Muscle of arm (tissue), 14 donors: ENCODE measurements at places on chromosomes 3 and 15. TPM values are rescaled to one million over a fixed set of nuclear protein-coding genes. Genes with fewer than 3 reads are reported as not detected.

DNA sequence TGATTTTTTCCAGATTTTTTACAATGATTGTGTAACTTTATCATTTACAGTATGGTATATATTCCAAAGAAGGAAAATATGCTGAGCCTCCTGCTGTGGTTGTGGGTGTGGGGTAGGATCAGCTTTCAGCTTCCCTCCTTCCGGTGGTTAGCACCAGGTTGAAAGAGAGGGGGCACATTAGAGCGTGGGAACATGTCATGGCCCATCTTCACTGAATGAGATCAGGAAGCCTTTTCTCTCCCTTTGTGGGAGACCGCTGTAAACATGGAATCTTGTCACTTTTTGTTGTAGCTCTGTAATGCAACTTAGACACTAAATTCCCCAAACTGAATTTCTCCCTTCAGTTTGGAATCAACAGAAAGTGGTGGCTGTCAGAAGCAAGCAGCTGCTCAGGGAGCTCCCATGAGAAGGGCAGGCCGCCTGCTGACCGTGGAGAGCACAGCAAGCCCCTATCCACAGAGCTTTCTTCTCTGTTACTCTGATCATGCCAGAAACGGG is 86.7 kb upstream of the LIMD1 start:
- peak; percentile 35 for DNase-seq

DNA sequence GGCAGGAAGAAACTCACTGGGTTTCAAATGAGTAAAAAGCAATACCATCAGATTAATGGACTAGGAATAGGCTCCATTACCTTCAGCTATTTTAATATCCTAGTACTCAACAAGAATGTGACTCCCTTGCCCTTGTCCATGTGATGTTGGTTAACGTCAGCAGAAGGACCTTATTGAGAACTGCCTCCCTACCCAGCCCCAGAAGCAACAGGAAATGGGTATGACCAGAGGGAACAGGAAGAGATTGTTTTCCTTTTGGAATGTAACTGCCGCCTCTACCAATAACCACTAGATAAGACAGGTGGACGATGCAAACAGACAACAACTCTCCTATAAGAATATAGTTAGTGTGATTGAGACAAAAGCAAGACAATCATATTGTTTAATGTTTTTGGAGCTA is 10.4 kb upstream of the MME start:
- DNase-seq = no peak

DNA sequence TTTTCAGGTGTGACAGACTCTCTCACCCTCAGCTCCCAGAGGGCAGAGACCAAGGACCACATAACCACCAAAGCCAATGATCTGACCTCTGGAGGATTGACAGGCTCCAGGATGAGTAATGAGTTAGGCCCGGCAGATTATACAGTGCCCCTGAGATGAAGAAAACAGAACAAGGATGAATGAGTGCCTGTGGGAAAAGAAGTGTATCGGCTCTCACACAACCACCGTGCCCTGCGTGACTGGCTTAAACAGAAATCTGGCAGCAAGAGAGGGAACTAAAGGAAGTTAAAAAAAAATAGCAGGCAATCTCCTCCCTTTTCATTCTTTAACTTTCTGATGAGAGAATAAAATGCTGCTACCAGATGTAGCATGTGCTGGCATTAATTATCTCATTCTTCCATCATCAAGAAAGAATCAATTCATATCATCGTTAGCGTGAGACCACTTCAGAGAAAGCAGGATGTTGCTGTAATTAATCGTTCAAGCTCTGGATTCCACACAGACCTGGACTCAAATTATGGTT is 227.5 kb upstream of the COL8A1 start:
- DNase-seq = no peak

CDHR4 gene
- polyA plus RNA-seq = not detected

POPDC2 gene
- polyA plus RNA-seq = 18.5 TPM

- DNase-seq = peak; percentile 85
Measured at GRCh38 chr15:57146506-57147201, 228.2 kb downstream of the TCF12 start.

DNA sequence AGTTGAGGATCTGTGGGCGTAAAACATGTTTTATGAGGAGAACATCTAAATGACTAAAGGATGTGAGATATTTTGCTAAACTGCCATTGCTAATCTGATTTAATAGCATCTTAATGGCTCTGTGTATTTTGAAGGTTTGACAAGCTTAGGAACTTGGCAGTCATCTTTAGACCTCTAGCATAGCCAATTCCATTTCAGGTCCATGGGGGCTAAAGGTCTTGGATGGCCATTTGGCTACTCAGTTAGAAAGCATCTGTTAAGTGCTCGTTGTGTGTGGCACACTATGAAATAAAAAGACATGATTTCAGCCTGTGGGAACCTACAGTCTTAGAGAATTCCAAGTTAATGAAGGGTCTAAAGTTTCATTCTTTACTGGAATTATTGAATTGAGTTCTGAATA is 236.2 kb downstream of the IL5RA start:
- no peak for DNase-seq

DNA sequence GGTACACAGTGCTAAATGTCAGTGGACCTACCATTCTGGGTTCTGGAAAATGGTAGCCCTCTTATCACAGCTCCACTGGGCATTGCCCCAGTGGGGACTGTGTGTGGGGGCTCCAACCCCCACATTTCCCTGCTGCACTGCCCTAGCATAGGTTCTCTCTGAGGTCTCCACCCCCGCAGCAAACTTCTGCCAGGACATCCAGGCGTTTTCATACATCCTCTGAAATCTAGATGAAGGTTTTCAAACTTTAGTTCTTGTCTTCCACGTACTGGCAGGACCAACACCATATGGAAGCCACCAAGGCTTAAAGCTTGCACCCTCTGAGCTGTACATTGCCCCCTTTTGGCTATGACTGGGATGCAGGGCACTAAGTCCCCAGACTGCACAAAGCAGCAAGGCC is 788.2 kb upstream of the ALCAM start:
- DNase-seq = no peak

DNA sequence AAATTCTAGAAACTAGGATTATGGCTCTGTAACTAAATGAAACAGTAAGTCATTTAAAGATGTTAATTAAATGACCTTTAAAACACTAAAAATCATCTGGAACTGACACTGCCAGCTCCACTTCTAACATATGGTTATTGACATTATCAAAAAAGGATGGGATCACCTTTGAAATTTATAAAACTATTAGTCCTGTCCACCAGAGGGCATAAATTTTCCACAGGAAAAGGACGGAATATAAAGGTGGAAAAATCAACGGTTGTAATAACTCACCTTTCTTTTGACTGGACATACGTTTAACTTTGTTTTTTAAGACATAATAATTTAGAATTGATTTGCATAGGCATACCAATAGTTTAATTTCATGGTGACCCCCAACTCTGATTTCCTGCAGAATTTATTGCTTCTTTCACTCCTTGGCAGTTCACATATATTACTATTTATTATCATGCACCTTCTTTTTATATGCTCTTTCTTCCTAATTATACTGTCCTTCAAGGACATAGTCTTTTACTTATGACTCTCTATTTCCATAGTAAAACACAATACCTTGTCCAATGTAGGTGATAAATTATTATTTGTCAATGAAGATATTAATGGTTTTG is 345.7 kb downstream of the CADM2 start:
- no peak for DNase-seq

DNA sequence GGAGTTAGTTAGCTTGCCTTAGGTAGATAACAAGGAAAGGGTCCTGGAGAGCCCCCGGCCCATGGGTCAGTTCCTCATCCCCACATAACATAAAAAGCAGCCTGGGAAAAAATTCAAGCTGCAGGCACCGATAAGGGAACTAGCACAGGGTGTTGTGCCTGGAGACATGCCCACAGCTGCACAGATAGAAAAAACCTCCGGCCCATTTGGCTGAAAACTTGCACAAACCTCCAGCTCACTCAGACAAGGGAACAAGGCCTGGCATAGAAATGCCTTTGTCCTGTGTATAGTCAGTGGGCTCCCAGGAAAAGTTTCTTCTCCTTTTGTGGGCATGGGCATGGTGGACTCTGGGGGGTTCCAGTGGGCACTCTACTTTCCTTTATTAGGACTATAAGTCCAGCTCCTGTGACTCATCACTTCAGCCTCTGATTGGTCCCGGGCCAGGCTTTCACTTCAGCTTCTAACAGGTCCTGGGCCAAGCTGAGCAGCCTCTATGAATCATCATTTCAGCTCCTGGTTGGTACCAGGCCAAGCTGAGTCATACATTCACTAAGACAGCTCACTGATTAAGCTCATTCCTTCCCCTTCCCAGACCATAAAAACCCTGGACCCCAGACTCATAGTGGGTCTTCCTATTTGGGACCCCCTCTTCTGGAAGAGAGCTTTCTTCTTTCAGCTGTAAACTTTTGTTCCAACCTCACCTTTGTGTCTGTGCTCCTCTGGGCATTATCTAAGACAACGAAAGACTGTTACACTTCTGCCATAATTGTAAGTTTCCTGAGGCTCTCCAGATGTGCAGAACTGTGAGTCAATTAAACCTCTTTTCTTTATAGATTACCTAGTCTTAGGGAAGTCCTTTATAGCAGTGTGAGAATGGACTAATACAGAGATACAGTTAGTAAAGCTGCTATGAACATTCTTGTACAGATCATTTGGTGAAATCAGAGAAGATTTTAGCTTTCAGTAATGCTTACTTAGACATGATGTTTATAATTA is 348.0 kb upstream of the DPPA4 start:
- DNase-seq = peak; percentile 3

DNA sequence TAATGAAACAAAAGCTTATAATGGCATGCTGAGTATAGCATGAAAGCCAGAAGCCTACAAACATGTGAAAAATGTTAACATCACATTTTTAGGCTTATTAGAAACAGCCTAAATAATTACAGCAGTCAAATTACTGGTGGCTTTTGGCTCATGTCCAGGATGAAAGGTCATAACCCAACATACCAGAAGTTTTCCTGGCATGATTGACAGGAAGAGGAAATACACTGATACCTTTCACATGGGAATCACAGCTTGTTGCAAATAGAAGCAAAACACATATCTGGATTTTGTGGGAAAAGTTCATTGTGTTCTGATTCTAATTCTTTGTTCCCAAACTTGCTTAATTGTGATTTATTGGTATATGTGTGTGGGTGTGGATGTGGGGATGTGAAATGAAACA is 393.5 kb upstream of the ARRDC4 start:
- no peak for DNase-seq

DNA sequence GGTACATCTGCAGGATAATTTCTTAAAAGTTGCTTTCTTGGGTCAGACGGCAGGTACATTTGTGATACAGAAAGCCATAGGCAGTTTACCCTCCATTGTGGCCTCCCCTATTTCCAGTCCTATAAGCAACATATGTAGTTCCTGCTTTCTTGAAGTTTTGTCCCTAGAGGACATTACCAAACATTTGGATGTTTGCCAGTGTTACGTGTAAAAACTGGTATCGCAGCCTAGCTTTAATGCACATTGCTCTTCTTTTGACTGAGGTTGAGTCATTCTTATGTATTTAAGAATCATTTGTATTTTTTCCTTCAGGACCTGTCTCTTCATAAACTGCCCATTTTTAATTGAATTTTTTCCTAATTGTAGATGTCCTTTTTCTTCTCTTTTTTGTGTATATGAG is 114.3 kb downstream of the DIPK2A start:
- peak; percentile 31 for DNase-seq

- no peak for DNase-seq
Measured at GRCh38 chr3:63922491-63923199, 10.5 kb upstream of the SCAANT1 start.

- DNase-seq = no peak
Measured at GRCh38 chr3:187136936-187137335, 2.4 kb downstream of the RPL39L start.

IMPG2 gene
- 0.98 TPM for polyA plus RNA-seq

- no peak for DNase-seq
Measured at GRCh38 chr3:43004282-43004681, 25.2 kb downstream of the GASK1A start.

GRCh38 chr3:42681361-42682038 is 3.8 kb upstream of the KLHL40 start:
- no peak for DNase-seq

- DNase-seq = peak; percentile 67
Measured at GRCh38 chr3:134291319-134292254, 40.9 kb upstream of the RYK start.

FETUB gene
- 0.36 TPM for polyA plus RNA-seq

GRCh38 chr3:9121366-9122001 is 128.0 kb downstream of the SRGAP3 start:
- no peak for DNase-seq

HCLS1 gene
- not detected for polyA plus RNA-seq

ACOX2 gene
- 23.6 TPM for polyA plus RNA-seq

GRCh38 chr15:34613997-34614396 is 30.5 kb upstream of the GOLGA8B start:
- no peak for DNase-seq

DNA sequence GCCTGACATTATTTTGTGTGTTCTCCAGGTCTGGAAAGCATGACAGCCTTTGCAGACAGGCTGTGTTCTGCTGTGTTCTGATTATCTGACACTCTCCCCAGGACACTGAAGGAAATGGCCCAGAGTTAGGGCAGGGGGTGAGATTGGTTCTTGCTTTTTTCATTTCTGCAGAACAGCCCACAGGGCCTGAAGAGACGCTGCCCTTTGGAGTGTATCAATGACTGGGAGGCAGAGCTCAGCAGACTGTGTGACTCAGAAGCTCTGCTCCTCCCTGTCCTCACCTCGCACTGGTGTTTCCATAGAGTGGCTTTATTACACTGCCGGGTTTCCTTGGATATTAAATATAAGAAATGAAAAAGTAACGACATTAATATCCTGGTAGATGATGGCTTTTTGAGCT is 523.6 kb downstream of the NTRK3 start:
- no peak for DNase-seq

REC114 gene
- polyA plus RNA-seq = not detected

ROPN1B gene
- not detected for polyA plus RNA-seq

DNA sequence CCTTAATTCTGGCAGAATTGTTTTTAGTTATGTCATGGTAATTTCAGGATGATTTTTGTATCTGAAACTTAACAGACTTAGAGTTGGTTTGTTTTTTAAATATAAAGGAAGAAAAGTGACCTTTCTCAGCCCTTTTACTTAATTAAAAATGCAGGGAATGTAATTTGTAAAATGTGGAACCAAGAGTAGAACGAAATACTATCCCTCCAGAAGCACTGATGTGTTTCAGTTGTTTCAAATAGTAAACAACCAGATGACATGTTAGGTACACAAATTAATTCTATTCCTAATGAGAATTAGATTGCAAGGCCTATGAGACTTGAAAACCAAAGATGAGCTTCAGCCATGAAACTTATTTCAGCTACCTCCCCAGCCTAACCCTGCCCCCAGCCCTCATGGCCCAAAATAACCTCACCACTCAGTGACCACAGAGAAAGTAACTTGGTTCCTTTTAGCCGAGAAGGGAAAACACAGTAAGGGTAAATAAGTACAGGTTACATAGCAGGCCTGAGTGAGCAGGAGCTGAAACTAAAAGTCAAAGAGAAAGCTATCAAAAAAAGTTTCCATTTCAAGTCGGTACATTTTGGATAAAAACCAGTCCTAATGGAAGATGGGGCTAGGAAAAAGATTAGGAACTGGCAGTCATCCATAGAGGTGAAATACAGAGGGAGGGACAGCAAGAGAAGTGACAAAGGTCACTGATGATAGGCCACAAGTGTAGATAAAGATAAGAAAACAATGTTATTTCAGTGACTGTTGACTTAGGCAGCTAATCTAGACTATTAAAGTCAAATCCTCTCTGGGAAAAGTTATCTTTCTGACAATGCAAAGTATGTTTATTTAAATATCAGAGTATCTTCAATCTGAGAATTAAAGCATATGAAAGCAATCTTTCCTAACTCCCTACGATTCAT is 23.2 kb downstream of the SENP8 start:
- DNase-seq = no peak

- peak; percentile 64 for DNase-seq
Measured at GRCh38 chr15:45377609-45378148, 665 bp downstream of the GATM start.
